ENCODE measurements at places on chromosomes 13 and 19.

GRCh38 chr13:42996584-42996983 lies 4.5 kb upstream of the EPSTI1 start:
- DNase-seq: no peak

- no peak for DNase-seq
These were observed 324.9 kb downstream of the FOXO1 start for GRCh38 chr13:40341501-40341900.

DNA sequence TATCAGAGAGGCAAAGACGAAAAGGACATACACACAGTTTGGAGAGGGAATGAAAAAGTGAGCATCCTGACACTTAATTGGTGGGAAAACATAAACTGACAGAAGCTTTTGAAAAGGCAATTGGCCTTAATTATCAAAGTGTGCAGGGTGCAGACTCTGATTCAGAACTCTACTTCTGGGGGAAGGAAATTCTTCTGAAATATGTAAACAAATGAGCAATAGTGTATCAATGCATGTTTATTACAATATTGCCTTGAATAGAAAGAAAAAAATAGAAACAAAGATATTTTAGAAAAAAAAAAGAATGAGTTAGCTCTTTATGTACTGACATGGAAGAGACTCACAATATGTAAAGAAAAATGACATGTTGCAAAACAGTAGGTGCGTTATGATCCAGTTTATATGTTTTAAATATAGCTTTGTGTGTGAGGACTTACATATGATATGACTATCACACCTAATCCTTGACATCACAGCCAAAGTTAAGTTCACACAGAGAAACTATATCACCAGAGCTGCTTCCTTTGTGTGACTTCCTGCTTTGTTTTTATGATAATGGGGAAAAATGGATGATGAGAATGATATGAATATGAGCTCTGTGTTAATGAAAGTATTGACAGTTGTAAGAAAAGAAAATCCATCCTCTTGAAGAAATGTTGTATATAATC lies 182.4 kb downstream of the KCTD12 start:
- DNase-seq: no peak

DNA sequence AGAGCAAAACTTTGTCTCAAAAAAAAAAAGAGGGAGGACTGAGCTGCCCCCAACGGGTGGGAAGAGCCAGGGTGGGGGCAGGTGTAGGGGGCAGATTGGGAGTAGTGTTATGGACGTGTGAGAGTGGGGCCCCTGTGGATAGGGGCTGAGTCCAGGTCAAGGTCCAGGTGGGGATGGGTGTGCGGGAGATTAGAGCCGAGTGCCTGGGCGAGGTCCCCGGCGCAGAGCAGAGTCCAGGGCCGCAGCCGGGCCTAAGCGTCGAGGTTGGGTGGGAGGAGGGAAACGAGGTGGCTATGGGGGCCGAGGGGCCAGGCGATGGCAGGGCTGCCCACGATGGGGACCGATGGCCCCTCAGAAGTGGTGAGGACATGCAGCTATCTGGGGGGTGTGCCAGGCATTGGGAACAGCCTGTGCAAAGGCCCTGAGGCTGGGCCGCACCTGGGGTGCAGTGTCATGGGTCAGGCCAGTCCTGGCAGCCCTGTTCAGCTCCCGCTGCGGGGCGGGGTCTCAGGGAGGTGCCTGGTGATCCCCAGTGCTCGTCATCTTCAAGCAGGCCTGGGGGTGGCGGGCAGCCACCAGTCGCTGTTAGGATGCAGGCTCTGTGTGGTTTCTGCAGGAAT lies 12.3 kb upstream of the MISP start:
- no peak for DNase-seq

DNA sequence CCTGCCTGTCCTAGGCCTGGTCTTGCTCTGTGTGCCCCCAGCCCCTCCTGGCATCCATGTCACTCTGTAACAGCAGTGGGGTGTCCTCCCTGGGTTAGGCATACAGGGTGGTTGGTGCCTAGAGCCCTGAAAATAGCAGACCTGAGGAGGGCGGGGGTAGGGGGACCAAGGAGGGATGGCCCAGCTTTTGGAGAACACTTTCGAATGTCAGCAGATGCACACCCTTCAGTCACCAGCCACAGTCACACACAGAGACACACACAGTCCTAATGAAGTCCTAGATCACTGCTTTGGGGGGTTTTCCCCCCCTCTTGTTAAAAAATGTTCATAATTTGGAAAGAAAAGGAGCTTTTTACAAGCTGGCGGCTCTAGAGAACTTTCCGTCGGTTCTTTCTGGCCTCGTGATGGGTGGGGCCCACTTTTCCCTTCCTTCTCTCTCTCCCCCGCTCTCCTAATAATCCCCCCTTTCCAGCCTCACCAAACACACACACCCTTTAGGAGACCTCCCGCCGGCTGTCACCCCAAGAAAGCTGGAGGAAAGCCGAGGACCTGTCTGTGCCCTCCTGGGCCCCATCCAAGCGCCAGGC lies 47.9 kb downstream of the LYL1 start:
- no peak for DNase-seq

GRCh38 chr13:22948421-22948820 lies 232.4 kb upstream of the SGCG start:
- DNase-seq: no peak

DNA sequence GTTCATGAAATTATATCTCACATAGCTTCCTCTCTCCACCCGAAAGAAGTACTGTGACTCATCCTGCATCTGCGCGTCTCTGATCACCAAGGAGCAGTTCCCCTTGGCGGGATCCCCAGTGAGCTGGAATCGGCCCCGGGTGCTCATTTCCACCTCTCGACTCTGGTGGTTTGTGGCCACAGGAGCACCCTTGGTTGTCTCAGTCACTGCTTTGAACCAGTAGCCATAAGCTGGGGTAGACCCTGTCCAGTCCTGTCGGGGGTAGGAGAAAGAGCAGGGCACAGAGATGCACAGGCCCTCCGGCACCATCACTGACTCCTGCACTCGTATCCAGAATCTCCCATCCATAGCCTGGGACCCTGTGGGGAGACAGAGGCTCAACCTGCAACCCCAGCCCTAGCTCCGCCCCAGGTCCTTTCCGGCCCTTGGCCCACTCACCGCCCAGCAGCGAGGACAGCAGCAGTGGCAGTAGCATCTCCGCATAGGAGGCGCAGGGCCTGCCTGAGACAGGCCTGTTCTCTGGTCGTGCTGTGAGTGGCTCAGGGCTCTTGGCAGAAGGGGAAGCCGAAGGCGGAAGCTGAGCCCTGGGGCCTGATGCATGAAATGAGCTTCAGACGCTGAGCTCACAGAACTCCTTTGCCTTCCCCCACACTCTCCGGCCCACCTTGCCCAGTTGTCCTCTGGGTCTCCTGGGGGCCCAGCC lies at the start of gene SIGLEC10:
Gene SIGLEC10, minus strand, starts transcription at position 536 of the 703 bp plus-strand sequence. Its CDS starts 61 bp downstream, at position 475.
- DNase-seq: peak; percentile 60

GRCh38 chr13:44302940-44303575 lies 70.6 kb upstream of the SERP2 start:
- no peak for DNase-seq

DNA sequence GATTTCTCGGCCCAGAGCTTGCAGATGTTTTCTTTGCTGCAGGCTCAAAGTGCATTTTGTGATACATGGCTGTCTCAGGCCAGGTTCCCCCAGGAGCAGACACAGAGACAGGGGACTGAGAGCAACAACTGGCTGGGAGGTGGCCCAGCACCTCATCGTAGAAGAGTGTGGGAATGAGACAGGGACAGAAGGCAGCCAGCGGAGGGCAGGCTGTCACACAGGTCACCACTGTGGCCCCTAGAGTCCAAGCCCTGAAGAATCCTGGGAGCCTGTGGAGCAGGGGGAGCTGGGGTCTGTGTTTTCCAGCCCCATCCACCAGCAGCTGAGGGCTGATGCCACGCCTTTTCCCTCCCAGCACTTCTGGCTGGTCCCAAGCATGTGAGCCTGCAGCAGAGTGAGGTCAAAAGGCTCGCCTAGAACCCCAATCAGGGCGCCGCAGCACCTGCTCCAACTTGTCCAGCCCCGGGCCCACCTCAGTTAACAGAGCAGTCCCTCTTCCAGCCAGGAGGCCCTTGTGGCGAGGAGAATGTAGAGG lies 723.8 kb downstream of the UQCRFS1 start:
- DNase-seq: peak; percentile 23

GRCh38 chr19:34088292-34088691 lies 84.0 kb upstream of the LSM14A start:
- no peak for DNase-seq

Measured in RPMI8226 (cell line).